Gastroesophageal sphincter (tissue), 4 donors: ENCODE measurements at places on chromosomes 12 and 14. TPM values are rescaled to one million over a fixed set of nuclear protein-coding genes. Genes with fewer than 3 reads are reported as not detected.

GRCh38 chr14:97706819-97707218, 909.6 kb downstream of the VRK1 start:
- no peak for ATAC-seq

GRCh38 chr12:99053616-99054362, 408.7 kb downstream of the APAF1 start:
- ATAC-seq: no peak

DNA sequence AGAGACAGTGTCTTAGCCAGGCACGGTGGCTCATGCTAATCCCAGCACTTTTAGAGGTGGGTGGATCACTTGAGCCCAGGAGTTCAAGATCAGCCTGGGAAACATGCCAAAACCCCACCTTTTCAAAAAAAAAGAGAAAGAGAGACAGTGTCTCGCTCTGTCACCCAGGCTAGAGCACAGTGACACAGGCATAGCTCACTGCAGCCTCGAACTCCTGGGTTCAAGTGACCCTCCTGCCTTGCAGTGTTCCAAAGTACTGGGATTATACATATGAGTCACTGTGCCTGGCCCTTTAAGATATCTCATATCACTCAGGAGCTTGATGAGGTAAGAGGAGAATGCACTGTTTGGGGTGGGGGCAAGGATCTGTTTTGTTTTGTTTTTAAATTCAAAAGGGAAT, 48.1 kb upstream of the LTBP2 start:
- ATAC-seq: no peak

DNA sequence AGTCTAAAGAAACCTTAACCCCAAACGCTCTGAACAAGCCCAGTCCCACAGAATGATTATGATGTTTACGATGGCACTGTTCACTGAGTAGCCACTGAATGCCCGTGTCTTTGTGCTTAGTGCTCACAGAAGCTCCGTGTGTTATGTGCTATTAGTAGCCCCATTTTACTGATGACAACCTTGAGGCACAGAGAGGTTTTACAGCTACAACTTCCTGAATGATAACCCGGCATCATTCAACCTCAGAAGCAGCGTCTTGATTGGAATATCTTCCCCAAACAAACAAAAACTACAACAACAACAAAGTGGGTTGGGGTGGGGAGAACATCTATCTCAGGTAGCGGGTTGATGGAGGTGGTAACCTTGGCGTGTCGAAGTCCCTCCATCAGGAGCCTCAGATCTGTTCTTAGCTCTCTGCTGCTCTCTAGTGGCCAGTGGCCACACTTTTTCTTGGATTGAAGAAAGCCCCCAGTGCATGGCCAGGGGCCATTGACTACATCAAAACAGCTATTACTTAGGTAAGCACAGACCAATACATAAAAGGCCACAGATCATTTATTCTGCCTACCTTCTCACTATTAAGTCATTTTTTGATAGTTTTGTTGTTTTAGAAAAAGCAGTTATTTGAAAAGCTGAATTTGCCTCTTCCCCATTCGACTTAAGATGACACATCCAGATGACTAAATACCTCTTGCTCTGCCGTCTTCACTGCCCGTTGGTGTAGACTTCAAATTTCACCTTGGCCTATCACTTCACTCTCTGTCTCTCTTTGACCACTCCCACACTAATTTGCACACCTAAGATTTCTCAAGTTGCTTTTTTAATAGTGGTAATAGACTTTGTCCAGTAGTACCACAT, 376.9 kb downstream of the GALC start:
- ATAC-seq: peak; percentile 41

- peak; percentile 71 for ATAC-seq
Measured at GRCh38 chr12:51217133-51217967, 512 bp downstream of the POU6F1 start.

DNA sequence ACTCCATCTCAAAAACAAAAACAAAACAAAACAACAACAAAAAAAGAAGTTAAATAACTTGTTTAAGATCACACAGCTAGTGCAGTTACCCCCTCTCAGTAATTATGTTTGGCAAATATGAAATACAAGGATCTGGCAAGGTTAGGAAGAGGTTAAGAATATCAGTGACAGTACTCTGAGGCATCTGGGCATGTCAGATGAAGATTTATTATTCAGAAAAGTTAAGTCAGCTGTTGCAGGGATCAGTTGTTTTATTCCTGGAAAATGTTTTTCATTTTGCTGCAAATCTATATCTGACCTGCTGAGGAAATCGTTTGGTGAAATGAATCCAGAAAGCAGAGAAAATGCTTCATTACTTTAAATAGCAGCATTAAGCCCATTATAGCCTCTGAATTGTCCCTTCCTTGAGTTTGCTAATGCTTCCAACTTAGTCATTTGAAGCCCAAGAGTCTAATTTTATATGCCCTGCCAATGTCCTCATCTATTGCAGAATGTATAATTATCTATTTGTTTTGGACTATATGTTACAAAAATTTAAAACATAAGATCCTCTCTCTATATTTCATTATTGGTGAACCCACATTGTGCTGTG, 8.1 kb downstream of the GPX2 start:
- ATAC-seq: no peak

DNA sequence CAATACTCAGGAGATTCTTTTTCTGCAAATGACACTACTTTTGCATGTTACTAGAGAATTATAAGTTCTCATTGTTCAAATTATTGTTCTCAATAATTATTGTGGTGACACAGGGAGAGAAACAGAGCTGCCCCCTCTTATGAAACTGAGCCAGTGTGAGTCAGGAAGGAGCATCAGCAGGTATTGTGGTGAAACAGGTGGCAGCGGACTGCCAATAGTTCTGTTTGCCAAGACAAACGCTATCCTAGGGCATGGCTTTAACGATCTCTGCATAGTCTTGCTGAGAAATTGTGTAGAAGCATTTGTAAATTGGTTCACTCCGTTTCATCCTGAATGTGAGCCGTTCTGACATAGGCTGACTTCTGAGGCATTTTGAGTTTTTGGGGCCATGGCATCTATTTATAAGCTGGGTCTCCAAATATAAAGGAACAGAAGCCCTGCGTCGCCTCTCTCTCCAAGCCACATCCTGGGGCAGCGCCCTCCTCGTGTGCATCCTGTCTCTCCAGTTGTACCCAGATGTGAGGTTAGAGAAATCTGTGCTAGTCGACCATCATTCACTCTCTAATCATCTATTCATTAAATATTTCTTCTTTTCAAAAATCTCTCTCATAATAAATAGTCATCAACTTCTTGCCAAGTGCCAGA, 15.8 kb upstream of the PPP4R4 start:
- ATAC-seq: no peak

DNA sequence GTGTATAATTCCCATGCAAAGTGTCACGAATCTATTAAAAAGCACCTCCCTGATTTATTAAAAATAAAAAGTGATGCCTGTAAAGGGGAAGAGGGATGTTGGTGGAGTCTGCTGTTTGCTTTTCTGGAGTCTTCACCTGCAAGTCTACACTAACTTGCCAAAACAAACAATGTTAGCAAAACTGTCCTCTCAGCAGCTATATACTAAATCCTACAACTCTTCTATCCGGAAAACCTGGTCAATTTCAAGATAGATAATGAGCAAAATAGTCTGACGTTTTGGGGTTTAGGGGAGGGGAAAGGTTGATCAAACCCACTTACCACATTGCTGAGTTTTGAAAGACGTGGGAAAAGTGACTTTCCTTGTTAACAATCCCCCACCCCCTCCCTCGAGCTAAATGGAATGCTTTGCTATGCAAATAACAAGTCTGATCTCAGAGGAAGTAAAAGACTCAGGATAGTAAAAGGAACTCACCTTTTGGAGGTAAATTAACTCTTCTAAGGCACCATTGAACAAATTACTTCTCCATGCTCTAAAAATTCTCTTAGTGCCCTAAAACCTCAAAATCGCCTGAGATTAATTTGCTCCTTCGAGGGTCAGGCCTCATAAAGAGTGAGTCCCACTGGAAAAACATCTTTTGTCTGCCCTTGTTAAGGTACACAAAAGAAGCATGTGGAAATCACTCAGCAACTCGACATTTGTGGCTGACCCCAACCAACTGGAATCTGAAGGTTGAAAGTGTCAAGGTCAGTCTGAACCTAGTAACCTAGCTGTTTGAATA, 13.5 kb downstream of the BMP4 start:
- ATAC-seq: no peak

The POTEG gene
- not detected for total RNA-seq

The GOLGA3 gene
- 79.7 TPM for total RNA-seq

The CELA1 gene
- total RNA-seq: not detected

The SOX5 gene
- total RNA-seq: 4.9 TPM
